ENCODE measurements at places on chromosomes 16 and 17.

DNA sequence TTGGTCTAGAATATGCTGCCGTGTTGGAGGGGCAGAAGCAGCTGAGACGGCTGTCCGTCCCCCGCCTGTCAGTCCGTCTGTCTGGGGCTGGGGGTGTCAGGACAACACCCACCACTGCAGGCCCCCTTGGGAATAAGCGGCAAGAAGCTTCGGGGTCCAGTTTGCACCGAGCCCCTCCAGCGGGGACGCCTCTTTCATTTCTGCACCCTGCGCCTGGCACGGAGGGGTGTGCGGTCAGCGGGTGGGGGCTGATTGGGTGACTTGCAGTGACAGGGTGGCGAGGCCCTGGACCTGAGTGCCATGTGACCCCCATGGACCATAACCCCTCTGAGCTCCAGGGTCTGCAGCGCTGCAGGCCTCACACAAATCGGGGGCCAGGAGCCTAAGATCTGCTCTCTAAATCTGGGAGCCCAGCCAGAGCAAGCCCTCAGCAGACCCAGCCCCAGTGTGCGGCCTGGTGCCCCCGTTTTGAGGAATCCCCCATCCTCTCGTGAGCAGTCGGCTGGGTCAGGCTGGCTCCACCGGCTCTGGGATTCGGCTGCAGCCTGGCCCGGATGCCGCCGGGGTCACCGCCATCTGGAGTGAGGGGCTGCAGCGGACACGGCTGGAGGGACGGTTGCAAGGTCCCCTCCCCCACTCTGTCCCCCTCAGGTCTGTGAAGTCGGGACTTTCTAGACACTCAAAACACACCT is 8.3 kb downstream of the CBFA2T3 start:
- no peak for DNase-seq

DNA sequence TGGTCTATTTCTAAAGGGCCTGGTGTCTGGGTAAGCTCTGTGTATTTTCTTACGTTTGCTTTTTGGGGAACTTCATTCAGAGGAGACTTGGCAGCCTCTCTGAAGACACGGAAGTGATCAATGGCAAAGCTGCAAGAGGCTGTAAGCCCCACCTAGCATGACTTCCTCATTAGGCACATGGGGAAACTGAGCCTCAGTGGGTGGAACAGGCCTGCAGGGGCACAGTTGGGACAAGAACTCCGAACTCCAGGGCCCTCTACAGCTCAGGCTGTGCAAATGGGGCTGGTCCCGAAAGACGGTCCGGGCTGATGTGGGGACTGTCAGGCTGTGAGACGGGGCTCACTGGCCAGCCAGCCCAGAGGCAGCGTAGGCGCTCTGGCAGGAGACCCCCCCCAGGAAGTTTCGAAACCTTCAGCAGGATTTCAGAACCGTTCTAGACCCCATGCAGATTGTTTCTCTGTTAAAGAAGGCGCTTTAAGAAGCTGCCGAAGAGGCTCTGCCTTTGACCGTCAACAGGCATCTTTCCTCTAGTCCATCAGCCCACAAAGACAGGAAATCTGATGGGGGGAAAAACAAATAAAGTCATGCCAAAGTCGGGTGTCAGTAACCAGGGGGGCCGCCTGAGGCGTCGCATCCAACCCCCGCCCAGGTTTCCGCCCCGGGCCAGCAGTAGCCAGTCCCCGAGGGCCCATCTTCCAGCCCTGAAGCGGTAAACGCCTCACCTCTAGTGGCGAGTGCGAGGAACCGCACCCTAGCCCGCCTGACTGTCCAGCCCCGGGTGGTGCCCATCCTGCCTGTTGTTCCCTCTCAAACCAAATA is 79.8 kb upstream of the TBC1D3K start:
- DNase-seq = no peak

GRCh38 chr17:18217412-18218015 is 7.9 kb upstream of the LLGL1 start:
- DNase-seq = peak; percentile 73

DNA sequence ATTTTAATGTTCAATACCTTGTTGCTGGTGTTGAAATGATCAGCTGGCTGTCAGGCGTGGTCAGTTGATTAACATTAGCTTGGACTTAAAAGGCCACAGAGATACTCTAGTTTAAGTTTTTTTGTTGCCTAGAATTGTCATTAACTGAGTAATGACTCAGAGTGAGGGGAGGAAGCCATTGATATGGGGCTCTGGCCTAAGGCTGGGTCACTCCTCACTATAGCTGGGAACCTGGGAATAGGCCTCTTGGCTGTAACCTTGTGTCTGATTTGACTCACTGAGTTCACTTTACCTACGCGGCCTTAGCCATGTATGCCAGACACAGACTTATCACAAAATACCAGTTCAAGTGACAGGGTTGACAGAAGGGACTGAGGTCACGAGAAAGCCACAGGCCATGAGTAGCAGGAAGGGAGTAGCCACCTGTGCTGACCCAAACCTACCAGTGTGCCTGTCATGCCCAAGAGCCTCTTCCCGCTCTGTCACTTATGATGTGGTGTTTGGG is 37.9 kb upstream of the ADCY7 start:
- no peak for DNase-seq

- DNase-seq = no peak
Observed at GRCh38 chr17:78572239-78573205, 4.7 kb downstream of the DNAH17 start.

GRCh38 chr16:55325080-55325447 is 1.1 kb downstream of the IRX6 start:
- no peak for DNase-seq

DNA sequence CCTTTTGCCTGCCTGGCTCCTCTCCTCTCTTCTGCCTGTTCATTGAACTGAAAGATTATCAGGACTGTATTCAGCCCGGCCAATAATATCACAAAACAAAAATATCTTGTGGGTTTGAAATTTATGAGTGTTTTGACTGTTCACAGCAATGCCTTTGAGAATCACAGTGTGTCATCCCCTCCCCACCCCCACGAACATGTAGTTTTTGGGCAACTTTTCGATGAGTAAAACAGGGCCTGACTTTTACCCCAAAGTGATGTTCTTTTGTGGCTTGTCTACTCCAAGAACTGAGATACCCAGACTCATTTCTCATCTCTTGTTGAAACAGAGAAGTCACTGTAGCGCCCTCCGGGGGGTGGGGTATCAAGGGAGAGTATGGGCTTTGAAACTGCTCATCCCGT is 675.7 kb downstream of the WWOX start:
- no peak for DNase-seq

GRCh38 chr17:34201225-34201624 is 53.9 kb upstream of the CCL2 start:
- DNase-seq = no peak

DNA sequence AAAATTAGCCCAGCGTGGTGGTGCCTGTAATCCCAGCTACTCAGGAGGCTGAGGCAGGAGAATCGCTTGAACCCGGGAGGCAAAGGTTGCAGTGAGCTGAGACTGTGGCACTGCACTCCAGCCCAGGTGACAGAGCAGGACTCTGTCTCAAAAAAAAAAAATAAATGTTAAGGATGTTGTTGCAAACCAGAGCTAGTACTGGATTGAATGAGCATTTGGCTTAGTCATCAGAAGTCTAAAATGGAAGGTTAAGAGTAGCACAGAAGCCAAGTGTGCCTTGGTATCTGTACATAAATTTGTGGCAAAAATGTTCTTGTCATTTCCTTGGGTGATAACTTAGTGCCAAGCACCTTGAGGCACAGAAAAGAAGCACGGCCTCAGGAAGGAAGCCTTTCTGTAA is 50.6 kb upstream of the MED9 start:
- no peak for DNase-seq

- no peak for DNase-seq
Observed at GRCh38 chr16:25040543-25040942, 25.4 kb upstream of the ARHGAP17 start.

- DNase-seq = peak; percentile 7
Observed at GRCh38 chr17:732902-733720, 715 bp downstream of the TLCD3A start.

- DNase-seq = no peak
Observed at GRCh38 chr17:40935624-40936023, 1.8 kb downstream of the KRT23 start.

DNA sequence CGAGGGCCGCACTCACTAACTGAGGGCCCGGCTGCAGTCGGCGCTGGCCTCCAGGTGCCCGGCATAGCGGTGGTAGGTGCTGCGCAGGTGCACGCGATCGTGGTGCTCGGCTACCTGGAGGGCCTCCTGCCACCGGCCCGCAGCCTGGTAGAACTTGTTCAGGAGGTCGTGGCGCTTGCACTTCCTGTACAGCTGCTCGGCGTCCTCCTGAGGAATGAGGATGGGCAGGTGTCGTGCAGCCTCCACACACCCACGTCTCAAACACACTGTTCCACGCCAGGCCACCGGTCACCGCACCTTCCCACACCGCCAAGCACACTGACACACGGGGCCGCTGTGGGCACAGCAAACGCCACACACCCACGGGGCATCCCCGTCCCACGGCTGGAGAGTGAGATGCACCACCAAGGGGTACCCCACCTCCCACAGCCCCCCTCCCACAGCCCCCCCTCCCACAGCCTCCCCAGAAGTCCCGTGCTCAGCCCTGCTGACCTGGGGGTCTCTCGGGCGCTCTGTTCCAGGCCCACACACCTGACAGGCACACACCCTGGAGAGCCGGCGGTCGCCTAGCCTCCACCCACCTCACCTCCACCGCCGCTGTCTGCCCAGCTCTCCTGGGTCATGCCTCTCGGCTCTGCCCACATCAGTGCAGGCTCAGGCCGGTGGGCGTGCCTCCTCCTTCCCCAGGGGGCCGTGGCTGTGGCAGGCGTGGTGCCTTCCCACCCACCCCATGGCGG is 7.4 kb upstream of the TMEM204 start:
- no peak for DNase-seq

- DNase-seq = no peak
Observed at GRCh38 chr16:66223176-66223780, 143.2 kb upstream of the CDH5 start.

DNA sequence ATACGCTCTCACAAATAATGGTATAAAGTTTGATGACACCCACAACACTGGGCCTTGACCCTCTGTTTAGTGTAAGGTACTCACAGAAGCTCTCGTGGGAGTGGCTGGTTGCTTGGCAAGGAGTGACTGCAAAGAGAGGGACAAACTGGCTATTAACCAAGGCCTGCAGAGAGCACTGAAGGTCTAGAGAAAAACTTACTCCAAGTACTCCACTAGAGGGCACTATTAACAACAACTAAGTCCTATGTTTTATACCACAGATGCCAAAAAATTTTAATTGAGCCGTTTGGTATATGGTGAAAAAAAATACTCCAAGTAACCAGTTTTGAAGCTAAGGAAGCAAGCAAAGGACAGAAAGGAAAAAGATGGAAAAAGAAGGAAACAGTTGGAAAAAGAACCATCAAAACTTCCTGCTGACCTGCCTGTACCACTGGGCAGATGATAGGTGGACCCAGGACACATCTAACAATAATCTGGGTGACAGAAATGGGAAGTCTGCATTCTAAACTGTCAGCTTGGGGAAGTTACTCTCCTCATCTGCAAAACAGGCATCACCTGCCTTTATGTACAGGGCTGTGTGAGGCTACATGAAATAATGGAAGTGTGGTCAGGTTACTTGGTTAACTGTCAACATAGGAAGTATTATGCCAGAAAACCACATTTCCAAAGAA is 23.2 kb downstream of the DYNC1LI2 start:
- DNase-seq = peak; percentile 22

- DNase-seq = peak; percentile 37
Observed at GRCh38 chr16:72999541-73000019, 48.3 kb downstream of the ZFHX3 start.

DNA sequence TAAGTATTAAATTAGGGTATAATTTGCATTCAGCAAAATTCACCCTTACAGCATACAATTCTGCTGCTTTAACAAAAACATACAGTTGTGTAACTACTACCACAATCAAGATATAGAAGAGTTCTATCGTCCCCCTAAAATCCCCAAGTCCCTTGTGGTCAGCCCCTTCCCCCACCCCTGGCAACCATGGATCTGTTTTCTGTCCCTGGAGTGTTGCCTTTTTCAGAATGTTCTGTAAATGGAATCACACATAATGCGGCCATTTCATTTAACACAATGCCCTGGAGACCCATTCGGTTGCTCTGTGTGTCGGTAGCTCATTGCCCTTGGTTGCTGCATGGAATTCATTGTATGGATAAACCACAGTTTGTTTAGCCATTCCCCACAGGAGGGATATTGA is 190.2 kb downstream of the IRX5 start:
- no peak for DNase-seq

DNA sequence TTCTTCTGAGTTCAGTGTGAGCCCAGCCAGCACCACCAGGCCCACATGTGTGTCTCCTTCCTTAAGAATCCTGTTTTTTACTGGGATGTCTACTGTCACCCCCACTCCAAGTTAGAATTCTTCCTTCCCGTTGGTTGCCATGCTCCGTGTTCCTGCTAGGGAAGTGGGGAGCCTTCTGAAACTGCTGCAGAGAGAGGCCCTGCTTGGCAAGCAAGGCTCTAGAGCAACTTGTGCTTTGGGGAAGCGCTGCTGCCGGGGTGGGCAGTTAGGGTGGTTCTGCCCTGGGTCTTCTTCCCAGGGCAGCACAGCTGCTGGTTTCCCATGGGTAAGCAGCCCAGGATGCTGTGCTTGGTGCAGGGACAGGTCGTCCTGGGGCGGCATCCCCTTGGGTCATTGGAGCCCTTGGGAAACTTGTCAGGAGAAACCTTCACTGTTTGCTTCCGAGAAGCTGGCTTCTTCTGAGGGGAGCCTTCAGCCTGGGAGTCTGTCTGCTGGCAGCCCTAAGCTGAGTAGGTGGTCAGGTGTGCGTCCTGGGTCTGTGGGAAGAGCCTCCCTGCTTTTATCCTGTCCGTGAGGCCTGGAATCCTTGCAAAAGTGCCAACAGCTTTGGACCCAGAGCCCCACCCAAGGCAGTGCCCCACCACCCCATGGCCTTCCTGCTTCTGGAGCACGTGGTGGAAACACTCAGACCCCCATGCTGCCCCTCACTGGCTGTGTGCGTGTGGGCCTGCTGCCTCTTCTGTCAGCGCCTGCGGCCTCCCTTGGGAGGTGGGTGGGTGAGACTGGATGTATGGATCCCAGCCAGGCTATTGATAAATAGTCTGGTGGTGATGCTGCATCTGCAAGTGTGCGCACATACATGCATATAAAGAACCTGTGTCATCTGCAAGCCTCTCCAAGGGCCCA is 71.8 kb downstream of the PLD6 start:
- no peak for DNase-seq

All from NCI-H1436 (cell line).